ENCODE measurements at places on chromosomes 3 and 15.
A peak's percentile ranks its signal among the peaks of the same experiment; 100 is the strongest.

DNA sequence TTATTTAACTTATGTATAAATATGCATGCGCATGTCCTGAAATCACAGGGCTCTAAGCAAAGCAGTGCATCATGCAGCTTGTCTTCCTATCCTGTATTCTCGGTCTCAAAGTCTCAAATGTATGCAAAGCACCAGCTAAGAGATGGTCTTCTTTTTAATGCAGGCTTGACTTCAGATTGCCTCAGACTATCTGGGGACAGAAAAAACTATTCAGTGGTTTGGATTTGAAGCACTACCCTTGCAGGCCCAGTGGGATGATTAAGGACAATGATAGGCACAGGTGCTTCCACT, 18.5 kb upstream of the NMNAT3 start:
- DNase-seq: no peak

DNA sequence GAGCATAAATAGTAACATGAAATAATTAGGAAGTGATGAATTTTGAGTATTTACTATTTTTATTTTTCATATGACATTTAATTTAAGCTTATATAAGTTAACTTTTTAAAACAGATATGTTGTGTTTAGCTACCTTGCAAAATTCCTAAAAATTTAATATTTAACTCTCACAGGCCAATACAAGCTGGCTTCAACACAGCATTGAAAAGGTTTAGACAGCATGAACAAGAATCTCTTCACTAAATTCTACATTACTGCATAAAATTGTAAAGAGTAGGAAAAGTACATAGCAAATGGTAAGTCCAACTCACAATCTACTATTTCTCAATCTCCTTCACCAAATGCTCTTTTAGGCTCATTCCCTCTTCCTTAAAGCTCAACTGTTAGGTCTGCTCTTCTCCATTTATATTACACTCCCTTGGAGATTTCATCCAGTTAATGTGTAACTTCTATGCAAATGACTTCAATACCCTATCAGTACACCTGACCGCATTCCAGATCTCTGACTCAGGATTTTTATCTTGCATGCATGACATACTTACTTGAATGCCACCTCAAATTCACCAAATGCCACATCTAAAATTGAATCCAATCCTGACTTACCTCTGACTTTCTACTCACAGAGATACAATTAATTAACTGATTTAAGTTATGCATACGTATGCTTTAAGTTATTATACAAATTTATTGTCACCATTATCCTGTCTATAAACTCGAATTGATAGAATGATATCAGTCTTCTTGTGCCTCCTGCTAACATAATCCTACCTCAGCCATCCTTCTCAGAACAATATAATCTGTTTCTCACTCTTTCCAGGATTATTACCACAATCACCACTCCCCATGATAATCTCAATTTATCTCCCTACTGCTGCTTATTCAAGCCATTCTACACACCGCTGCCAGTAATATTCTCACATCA, 127.0 kb downstream of the STAG1 start:
- DNase-seq: no peak

DNA sequence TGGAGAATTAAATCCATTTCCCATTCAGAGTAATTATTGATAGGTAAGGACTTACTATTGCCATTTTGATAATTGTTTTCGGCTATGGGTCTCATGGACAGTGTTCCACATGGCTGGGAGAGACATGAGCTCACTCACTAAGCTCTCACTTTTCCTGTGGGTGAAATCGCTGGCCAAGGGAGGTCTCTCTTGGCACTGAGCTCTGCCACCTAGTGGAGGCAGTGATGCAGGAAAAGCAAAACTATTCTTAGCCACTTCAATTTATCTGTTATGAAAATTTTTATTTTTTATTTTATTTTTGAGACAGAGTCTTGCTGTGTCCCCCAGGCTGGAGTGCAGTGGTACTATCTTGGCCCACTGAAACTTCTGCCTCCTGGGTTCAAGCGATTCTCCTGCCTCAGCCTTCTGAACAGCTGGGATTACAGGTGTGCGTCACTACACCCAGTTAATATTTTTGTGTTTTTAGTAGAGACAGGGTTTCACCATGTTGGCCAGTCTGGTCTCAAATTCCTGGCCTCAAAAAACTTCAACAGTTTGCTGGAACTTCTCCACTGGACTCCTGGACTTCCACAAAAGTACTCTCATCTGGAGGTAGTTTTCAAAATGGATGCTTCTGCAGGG, 4.7 kb upstream of the RNF13 start:
- peak; percentile 46 for DNase-seq

- DNase-seq: no peak
These were observed 111.1 kb upstream of the CBLB start for GRCh38 chr3:105979961-105980360.

- no peak for DNase-seq
These were observed 2.4 kb downstream of the RHCG start for GRCh38 chr15:89494031-89494430.

DNA sequence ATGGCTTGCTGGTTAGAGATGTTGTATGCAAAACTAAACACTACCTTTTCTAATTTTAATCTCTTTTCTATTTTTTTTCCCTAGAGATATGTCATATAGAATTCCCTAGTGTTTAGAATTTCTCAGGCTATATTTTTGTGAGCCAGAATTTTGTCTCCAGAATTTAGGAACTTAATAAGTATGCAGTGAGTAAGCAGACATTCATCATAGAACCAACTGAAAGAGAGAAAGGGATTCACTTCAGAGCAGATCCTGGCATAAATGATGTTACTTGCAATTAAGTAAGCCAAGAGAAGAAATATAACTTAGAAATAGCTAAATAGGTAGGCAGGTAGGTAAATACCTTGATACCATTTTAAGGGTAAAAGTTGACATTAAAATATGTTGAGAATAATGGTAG, 288.9 kb downstream of the ZNF385D start:
- DNase-seq: no peak
